G401 (cell line): ENCODE measurements at places on chromosomes 5 and 9.

DNA sequence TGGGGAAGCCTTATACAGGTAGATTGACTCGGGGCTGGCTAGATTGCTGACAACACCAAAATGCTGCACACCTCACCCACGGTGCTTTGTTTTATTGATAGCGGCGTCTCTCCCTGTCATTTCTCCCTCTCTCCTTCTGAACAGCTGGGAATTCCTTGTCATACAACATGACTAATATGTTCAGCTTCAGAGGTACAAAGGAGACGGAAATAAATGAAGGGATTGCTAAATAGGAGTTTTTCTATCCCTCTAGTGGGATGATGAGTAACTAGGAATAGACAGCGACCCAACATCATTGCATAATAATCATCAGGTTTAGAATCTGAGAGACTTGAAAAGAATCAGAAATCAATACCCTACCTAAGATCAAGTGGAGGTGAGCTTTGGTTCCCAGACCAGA is 337.7 kb upstream of the PANK3 start:
- no peak for DNase-seq

- DNase-seq = no peak
Measured at GRCh38 chr5:120062515-120062917, 401.6 kb upstream of the PRR16 start.

DNA sequence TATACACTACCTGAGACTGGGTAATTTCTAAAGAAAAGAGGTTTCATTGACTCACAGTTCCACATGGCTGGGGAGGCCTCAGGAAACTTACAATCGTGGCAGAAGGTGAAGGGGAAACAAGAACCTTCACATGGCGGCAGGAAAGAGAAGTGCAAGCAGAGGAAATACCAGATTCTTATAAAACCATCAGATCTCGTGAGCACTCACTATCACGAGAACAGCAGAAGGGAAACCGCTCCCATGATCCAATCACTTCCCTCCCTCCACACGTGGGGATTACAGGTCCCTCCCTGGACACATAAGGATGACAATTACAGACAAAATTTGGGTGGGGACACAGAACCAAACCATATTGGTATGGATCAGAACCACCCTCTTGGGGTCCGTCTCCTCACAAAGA is 44.2 kb upstream of the SPIN1 start:
- DNase-seq = no peak

- DNase-seq = no peak
Measured at GRCh38 chr9:16683326-16683725, 187.1 kb downstream of the BNC2 start.

DNA sequence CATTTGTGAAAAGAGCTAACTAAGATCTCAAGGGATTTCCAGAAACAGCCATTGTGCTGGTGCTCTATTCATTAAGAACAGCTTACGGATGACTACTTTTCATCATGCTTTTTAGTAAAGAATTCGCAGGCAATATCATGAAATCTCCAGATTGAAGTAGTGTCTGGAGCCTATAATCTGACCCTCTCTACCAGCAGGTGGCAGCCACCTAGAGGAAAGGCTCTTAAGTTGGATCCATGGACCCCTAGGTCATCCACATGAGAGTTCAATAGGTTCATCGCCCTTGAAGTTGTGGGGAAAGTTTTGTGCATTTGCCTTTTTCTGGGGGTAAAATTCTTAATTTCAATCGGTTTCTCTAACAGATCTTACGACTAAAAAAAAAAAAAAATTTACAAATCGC is 82.3 kb downstream of the SLC1A3 start:
- DNase-seq = no peak
